Esophagus squamous epithelium (tissue), 5 donors: ENCODE measurements at places on chromosomes 2 and 18.

DNA sequence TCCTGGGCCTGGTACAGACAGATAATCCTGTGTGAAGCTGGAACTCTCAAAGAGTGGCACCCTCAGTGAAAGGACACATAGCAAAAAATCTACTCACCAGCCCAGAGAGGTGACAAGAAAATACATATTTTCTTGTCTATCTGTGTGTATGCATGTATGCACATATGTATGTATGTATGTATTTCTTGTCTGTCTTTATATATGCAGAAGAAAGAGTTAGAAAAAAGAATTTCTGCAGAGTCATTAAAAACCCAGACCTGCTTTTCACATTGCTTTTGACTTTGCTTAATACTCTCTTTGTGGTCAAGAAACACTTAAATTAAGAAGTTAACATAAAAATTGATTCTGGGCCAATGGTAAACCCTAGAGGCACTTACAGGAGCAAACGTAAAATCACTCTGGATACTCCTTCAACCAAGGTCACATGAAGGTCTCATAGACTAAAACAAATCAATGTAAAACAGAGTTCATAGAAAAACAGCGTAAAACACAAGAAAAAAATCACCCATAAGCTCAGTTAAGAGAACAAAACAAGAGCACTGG is 16.5 kb upstream of the AAK1 start:
- DNase-seq, result no peak

- no peak for DNase-seq
Measured at GRCh38 chr2:17754773-17755425, 961 bp downstream of the GEN1 start.

- no peak for DNase-seq
Measured at GRCh38 chr2:223460774-223461211, 141.4 kb downstream of the SCG2 start.

GRCh38 chr2:95700519-95700918 is 108.7 kb downstream of the TRIM43 start:
- no peak for DNase-seq

- no peak for DNase-seq
Measured at GRCh38 chr2:201448061-201448460, 3.2 kb downstream of the TRAK2 start.

GRCh38 chr18:8496186-8496585 is 113.1 kb upstream of the RAB12 start:
- DNase-seq, result no peak

DNA sequence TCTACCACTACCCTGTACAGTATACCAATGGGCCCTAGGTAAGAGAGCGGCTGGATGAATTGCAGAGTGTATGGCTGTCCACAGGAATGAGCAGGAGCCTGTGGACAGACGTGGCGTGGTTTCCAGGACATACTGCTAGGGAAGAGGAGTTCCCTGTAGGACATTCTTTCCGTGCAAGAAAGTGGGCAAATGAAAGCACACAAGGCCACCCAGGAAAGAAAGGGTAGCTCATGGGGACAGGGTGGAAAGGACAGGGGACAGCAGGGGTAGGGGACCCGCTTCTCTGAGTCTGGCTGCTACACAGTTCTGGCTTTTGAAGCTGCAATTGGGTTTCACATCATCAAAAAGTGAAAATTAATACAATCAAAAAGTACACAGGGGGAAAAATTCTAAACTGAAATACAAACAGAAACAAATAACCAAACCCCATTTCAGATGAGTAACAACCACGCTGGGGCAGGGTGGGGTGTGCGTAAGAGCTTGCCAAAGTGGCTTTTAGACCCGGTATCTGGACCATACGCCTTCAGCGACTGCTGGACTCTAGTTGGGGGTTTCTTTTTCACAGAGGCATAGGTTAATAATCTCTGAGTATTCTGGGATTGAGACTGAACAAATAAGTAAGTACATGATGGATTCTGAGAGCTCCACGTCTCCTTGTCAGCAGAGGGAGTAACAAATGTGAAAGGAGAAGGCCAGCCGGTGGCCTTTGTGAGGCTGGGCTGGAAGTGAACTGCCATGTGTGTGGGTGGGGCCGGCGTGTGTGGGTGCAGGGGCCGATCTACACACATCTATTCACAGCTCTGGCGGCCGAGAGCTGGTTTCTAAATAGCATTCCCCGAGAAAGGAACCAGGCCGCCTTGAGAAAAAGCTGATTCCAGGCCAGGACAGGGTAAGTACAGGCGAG is 84.0 kb downstream of the HDAC4 start:
- DNase-seq, result no peak

DNA sequence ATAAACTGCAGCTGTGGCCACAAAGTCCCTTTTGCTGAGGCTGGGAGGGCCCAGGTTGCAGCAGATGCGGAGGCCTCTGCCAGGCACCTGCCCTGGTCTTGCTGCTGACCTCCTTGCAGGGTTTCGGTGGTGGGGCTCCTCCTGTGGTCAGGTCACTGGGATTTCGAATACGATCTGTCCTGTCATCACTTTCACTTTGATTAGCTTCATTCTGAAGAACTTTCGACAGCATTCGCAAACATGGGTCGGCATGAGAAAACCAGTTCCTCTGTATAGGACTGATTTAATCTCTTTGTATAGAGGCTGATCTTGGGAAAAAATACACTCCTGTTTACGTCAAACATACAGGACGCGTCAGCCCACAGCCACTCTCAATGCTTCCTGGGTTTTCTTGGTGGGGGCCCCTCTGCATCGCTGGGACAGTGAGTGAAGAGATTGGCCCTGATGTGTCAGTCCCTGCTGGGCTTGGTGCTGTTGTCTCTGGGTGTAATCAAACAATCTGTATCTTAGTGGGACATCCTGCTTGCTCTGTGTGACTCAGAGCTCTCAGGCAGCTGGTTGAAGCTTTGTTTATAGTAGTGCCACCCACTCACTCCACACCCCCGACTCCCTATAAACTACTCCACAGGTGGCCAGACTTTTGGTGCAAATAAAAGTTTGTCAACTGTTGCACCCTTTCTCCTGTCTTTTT is 209.4 kb upstream of the CXCR4 start:
- no peak for DNase-seq

DNA sequence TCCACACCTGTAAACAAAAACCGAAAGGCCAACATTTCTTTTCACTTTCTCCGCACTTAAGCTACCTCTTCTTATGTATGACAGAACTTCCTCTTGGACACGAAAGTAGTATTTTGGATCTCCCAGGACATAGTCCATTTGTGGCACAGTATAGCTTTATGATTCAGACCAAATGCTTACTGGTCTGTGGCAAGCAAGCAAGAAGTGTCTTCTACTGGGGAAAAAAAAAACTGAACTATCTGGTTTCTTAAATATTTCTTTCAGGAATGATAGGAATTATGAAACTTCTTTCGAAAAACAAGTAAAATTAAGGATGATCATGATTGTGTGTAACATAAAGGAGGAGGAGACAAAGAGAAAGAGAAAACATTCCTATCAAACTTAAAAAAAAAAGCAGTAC is 33.6 kb downstream of the SRBD1 start:
- DNase-seq, result no peak

- DNase-seq, result no peak
Measured at GRCh38 chr2:99488539-99489062, 1.2 kb downstream of the REV1 start.

DNA sequence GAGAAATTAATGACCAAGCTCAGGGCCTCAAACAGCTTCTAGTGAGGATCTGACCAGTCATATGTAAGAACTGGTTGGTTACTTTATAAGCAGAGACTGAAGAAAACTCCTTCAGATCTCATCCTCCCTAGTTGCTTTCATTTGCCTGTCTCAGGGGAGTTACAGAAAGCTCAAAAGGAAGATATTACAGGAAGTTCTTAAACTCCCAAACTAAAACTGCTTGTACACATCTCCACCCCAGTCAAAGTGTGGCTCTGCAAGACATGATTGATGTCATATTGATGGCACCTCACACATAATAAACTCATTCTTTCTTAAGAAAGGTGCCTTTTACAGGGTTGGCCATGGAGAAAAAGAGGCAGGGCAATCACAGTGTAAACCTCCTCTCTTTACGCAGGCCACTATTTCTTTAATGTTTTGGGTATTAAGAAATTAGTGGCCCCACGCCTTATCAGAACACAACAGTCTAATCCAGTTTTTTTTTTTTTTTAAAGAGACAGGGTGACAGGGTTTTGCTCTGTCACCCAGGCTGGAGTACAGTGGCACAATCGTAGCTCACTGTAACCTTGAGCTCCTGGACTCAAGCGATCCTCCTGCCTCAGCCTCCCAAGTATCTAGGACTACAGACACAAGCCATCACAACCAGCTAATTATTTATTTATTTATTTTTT is 62.6 kb upstream of the STK17B start:
- DNase-seq, result no peak

DNA sequence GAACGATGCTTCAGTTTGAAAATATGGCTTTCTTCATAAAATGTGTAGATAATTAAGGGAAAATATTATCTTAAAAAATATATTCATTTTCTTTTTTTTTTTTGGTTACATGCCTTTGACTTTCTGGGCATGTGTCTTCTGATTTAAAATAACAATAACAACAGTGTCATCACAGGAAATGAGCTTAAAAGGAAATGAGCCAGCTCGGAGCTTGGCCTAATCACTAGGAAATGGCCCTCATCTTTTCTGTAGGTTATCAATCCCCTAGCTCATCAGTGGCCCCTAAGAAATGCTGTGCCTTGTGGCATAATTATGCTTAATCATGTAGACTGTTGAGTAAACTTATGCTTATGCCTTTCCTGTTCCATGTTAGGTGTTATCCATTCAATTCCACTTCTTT is 141.8 kb upstream of the FHL2 start:
- DNase-seq, result no peak

DNA sequence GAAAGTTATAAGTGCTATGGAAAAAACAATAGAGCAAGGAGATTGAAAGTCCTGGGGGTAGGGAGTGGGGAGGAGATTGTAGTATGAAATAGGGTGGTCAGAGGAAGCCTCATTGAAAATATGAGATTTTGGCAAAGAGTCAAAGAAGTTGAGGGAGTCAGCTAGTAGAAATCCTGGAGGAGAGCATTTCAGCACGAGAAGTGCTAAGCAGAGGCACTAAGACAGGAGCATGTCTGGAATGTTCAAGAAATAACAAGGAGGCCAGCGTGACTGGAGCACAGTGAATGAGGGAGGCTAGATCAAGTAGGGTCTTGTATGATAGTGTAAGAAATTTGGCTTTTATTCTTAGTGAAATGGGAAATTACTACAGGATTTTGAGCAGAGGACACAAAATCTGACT is 2.1 kb upstream of the TSPYL6 start:
- no peak for DNase-seq
